ENCODE measurements at places on chromosomes 1 and 21. TPM values are rescaled to one million over a fixed set of nuclear protein-coding genes. Genes with fewer than 3 reads are reported as not detected.

GBP4 gene
- total RNA-seq = 0.82 TPM

UBE2J2 gene
- total RNA-seq = 37.9 TPM

FAM177B gene
- not detected for total RNA-seq

LY9 gene
- not detected for total RNA-seq

VHLL gene
- total RNA-seq = 0.82 TPM

CAPN9 gene
- total RNA-seq = under 0.01 TPM

ADORA3 gene
- 1.6 TPM for total RNA-seq

CELA3B gene
- total RNA-seq = not detected

IL20 gene
- not detected for total RNA-seq

ASAP3 gene
- total RNA-seq = 7.7 TPM

KCNJ9 gene
- total RNA-seq = 11.4 TPM

SLC30A10 gene
- total RNA-seq = 19.2 TPM

NUF2 gene
- 3.3 TPM for total RNA-seq

GGPS1 gene
- total RNA-seq = 30.6 TPM

OR2M4 gene
- under 0.01 TPM for total RNA-seq

MATN1 gene
- 0.41 TPM for total RNA-seq

AMY2B gene
- 146 TPM for total RNA-seq

SELL gene
- total RNA-seq = 0.82 TPM

KCNT2 gene
- 28.1 TPM for total RNA-seq

TTF2 gene
- 3.3 TPM for total RNA-seq

DNAJC28 gene
- total RNA-seq = 6.5 TPM

PTPN14 gene
- 1.6 TPM for total RNA-seq

GPX7 gene
- 29.3 TPM for total RNA-seq

UTS2 gene
- total RNA-seq = not detected

PPM1J gene
- total RNA-seq = 4.1 TPM

OBSCN gene
- total RNA-seq = 30.2 TPM

LCE2A gene
- not detected for total RNA-seq

SPOCD1 gene
- total RNA-seq = under 0.01 TPM

LIN28A gene
- total RNA-seq = not detected

SPATA45 gene
- total RNA-seq = 2.0 TPM

ESPN gene
- not detected for total RNA-seq

KLHDC7A gene
- total RNA-seq = under 0.01 TPM

OPTC gene
- not detected for total RNA-seq

CDC73 gene
- 28.9 TPM for total RNA-seq

PGLYRP3 gene
- total RNA-seq = not detected

PCBP3 gene
- total RNA-seq = 7.3 TPM

GNG4 gene
- total RNA-seq = 31.0 TPM

CD1D gene
- total RNA-seq = 0.41 TPM

KIF14 gene
- total RNA-seq = 2.4 TPM

RHBG gene
- total RNA-seq = not detected

IGSF9 gene
- total RNA-seq = 5.3 TPM

RXRG gene
- 42.0 TPM for total RNA-seq

PYHIN1 gene
- not detected for total RNA-seq

PTGFRN gene
- 40.8 TPM for total RNA-seq

C4BPA gene
- total RNA-seq = not detected

SERPINC1 gene
- not detected for total RNA-seq

CYYR1 gene
- total RNA-seq = 1.6 TPM

HFM1 gene
- 69.3 TPM for total RNA-seq

RGS13 gene
- total RNA-seq = not detected

NBPF26 gene
- 8.6 TPM for total RNA-seq

TMPRSS15 gene
- not detected for total RNA-seq

PRAMEF12 gene
- total RNA-seq = not detected

TNFSF4 gene
- total RNA-seq = 0.41 TPM
